ENCODE measurements at places on chromosomes 7 and 10.
A peak's percentile ranks its signal among the peaks of the same experiment; 100 is the strongest.

- DNase-seq = no peak
Measured at GRCh38 chr7:138833596-138833995, 35.6 kb upstream of the ATP6V0A4 start.

GRCh38 chr10:62430881-62431280 lies 56.7 kb downstream of the ZNF365 start:
- DNase-seq = no peak

DNA sequence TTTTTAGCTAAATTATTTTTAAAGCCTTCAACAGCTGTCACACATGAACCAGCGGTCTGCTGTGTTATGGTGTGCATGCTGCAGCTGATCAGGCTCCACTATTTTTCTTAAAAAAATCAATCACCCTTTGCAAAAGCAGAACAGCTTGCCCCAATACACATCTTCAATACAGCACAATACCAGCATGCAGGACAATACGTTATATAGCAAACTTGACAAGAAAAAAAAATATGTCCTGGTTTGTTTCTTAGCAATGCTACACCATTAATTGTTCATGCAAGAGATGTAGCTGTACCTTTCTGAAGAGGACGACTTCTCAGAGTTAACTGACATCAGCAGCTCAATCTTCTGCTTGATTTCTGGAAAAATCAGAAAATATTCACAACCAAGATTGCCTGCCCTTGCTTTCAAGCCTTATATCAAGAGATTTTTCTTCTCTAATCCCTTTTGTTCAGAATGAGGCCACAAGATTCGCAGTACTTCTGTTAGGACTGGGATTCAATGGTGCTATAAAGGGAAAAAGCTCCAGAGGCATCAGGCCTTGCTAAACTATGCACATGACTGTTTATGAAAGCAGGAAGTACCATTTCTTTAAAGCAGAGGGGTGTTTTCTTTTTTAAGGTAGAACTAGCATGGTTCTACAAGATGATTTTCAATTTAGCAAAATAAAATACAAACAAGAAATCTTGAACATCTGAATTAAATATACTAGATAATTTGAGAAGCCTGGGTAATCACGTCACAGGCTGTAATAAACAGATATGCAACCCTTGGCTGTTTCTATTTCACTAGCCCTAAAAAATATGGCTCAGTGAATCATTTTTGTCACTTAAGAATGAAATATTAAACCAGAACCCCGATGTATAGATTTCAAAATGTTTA lies 120.0 kb downstream of the SRPK2 start:
- DNase-seq = no peak

GRCh38 chr10:48241332-48241731 lies 33.2 kb downstream of the FRMPD2 start:
- no peak for DNase-seq

DNA sequence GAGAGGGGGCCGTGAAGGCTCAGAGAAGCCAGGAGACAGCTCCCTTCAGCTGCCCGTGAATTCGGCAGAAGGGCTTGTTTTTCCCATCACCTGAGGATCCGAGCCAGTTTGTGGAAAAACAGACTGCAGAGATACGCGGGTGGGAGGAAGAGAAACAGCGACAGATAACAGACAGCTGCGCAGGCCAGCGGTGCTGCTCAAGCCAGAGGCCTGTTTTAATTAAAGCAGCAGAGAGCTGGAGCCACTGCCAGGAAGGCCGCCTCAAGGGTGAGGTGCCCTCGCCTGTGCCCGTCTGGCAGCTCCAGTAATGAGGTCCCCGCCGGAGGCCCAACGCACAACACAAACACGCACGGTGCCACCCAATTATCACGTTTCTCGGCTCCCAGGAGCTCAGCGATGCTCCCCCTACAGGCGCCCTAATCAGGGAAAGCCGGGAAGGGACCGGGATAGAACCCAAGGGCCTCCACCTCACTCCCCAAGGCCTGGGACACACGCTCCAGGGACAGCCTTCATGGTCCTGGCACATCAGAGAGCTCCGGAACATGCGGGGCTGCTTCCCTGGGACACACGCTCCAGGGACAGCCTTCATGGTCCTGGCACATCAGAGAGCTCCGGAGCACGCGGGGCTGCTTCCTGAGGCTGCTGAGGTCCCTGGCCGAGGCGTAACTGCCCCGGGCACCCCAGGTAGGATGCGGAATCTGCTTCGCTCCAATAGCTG lies 60.6 kb upstream of the DNAAF5 start:
- DNase-seq = peak; percentile 55

GRCh38 chr7:90512821-90513254 lies 43.4 kb downstream of the PTTG1IP2 start:
- DNase-seq = no peak

- DNase-seq = no peak
Measured at GRCh38 chr7:43034535-43035002, 77.9 kb upstream of the HECW1 start.

DNA sequence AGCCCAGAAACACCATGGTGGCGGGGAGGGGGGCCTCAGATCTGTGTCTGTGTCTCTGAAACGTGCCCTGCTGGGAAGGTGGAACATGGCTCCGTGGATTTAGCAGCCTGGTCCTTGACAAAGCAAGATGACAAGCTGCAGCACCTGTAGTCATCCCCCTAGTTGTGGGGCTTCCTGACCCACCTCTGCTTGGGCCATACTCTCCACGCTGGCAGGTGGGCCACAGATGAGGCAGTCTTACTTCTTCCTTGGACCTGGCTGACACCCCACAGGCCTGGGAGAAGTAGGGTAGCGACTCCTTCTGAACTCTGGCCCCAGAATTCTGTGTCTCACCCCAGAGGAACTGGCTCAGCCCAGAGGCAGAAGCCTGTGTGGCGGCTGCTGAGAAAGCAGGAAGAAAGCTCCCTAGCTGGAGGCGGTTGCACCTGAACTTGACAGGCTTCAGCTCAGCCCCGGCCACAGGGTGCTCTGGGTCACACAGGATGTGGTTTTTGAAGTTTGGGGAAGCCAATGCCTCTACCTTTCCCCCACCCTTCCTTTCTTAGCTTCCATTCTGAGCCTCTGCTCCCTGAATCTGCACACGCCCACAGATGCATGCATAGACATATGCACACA lies 113.9 kb downstream of the ABLIM1 start:
- no peak for DNase-seq

DNA sequence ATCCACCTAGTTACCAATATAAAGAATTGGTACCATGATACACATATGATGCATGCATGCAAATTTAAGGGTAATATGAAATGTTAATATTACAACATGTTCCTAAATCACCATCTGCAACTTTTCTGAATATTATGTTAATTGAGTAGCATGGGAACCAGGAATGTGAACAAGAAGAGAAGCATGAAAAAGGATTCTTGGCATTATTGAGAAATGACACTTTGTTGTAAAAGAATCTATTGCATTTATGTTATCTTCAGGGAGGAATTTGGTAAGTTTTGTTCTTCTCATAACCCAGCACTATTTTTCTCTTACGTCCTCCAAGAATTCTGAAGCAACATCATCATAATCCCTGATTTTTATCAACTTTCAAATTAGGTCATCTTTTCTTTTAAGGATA lies 159.9 kb upstream of the SLC25A13 start:
- DNase-seq = no peak

DNA sequence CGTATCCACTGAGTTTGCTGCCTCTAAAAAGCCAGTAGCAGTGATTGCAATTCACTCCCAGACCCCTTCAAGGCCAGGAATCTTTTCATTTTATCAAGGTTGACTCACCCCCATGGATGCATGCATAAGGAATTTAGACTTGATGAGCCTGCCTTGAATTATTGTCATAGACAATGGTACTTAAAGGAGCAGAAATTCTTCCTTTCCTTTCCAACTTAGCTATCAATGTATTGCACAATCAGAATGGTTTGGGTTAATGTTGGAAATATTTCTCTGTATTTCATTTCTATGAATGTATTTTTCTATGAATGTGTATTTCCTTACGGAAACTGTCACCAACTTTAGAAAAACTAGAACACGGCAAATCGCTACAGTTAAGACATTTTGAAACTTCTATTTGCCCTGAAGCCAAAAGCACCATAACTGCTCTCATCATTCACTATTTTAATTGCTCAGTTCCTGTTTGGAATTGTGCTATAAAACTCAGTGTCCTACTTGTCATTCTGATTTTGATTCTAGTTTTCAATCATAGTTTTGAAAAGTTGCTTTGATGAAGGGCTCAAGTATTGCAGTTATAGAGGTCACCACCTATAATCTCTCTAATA lies 355.7 kb upstream of the AKR1E2 start:
- no peak for DNase-seq

GRCh38 chr10:52469970-52470705 lies 156.1 kb downstream of the DKK1 start:
- DNase-seq = no peak

DNA sequence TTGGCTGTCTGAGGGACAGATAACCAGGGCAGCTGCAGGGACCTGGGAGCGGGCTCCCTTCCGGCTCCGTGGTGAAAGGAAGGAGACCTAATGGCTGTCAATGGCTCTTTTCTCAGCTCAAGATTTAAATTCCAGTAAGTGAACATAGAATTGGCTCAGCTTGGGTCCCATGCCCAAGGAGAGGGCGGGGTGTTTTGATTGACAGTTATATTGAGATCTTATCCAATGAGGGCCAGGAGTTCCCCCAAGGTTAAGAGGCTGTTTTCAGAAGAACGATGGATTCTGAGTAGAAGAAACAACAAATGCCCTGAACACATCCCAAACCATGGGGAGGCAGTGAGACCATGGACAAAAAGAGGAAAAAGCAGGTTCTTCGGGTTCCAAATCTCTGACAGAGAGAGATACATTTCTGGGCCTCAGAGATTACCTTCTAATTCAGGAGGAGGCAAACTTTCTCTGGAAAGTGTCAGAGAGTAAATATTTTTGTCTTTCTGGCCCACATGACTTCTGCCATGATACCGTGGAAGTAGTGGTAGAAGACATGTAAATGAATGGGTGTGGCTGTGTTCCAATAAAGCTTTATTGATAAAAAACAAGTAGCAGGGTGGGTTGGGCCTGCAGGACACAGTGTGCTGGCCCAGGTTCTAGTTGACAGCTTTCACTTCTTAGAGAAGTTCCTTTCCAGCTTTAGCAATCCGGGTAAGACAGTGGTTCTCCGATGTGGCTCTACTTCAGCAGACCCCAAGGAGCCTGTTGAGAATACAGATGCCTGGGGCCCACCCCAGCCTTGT lies 219.6 kb downstream of the RPS24 start:
- no peak for DNase-seq

- DNase-seq = no peak
Measured at GRCh38 chr10:118692872-118693271, 61.9 kb downstream of the CACUL1 start.

DNA sequence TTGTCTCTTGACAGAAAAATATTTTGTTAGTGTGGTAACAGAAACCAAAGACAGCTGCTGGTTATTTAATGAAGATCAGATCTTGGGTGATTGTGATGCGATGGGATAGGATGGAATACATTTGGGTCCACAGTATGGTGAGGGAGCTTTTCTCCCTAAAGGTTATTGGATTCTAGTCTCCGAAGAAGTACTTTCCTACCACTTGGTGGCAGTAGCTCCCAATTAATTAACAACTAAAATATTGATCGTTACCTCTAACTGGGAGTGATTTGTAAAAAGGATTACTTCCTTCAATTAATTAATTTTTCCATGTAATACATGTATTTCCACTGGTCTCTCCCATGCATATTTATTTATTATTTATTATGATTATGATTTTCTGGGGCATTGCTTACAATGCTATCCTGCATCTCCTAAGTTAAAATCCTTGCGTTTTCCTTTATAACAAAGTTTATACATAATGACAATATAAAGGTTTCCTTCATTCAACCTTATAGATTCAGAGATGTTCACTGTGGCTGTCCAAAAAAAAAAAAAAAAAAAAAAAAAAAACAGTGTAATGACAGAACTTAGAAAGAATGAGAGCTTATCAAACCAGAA lies 25.6 kb downstream of the TMEM196 start:
- no peak for DNase-seq

- DNase-seq = no peak
Measured at GRCh38 chr7:51313738-51314425, 2.7 kb downstream of the COBL start.

DNA sequence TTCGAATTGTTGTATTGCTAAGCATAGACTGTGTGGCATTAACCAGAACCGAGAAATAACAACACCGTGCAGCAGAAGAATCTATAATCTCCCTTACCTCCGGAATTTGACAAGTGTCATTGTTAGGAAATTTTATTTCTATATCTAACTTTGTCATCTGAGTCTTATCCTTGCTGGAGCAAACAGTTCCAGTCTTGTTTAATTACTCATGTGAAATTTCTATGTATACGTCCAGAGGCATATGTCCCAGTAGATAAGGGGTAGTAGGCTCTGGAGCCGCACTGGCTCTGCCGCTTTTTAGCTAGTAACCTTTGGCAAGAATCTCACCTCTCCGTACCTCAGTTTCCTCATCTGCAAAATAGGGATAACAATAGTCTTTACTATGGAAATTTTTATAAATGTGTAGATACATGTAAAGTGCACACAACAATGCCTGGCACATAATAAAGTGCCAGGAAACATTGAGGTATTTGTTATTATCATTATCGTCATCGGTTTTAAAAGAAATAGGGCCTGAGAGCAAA lies 228.6 kb downstream of the VTI1A start:
- DNase-seq = no peak

DNA sequence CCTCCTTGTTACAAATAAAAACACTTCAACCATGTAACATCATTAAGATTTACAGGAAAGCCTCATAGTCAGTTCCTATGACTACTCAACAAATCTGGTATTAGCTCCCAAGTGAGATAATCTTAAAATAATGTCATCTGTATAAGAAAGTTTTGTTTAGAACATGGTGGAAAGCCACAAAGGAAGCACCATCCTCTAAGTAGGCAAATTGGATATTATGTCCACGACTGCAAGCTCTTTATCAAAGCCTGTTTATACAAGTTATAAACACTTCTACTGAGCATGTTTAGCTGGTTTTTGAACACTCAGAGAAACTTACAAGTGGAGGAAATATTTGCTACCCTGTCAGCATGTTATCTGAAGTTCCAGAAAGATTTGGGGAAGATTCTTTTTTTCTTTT lies 349.8 kb downstream of the ARL4A start:
- no peak for DNase-seq

DNA sequence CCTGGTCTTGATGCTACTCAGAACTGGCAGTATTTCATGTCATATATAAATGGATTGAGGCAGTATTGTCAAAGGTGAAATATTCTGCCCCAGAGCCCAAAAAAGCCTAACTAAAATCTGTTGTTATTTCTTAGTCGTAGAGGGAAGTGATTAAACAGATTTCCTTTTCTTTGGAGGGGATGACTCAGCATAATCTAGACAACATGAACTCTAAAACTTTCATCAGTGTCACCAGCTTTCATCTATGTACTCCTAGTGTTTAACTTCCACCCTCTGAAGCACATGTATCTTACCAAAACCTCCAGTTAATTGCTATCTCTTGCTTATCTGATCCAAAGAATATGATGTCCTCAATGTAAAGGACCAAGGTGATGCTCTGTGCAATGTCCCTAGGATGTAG lies 97.1 kb upstream of the ARID5B start:
- no peak for DNase-seq

DNA sequence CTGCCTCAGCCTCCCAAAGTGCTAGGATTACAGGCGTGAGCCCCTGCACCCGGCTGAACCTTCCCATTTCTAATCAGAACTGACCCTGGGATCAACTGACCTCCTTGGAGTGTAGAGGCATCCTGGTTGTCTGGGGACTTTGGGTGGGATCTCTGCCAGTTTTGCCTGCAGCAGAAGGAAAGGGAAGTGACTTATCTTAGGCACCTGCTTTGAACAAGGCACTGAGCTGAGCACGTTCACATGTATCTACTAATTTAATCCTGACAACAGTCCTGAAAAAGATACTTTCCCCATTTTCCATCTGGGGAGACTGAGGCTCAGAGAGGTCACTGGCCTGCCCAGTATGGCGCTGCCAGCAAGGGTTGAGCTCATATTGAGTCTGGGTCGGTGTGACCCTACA lies 153.4 kb downstream of the CUX1 start:
- no peak for DNase-seq

- DNase-seq = no peak
Measured at GRCh38 chr7:112006071-112006470, 200.1 kb downstream of the DOCK4 start.
